NCI-H510A treated with DMSO at 0.1 percent for 48 hours (cell line): ENCODE measurements at places on chromosomes 6 and 20.

DNA sequence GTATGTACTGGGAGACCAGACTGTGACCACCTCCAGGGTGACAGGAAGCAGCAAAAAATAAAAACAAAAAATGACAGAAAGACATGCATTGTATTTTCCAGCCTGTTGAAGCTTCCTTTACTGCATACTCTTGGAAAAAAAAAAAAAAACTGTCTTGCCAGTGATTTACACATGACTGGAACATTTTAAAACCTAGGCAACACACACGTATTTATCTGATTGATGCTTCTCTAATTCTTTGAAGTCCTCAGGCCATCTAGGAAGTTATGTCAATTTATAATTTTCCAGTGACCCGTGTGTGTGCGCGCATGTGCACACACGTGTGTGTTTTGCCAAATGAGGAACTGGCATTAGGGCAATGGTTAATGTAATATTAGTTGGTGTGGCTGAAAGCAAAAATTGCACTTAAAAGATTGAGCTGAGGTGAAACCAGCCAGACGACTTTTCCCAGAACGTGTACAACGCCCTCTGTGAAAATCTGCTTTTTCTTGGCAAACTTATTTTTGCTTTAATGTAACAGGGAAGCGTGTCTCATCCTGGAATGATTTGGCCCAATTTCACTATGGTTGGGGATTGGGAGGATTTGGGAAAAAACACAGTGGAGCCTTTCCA is 315.2 kb downstream of the TFAP2A start:
- DNase-seq: no peak

DNA sequence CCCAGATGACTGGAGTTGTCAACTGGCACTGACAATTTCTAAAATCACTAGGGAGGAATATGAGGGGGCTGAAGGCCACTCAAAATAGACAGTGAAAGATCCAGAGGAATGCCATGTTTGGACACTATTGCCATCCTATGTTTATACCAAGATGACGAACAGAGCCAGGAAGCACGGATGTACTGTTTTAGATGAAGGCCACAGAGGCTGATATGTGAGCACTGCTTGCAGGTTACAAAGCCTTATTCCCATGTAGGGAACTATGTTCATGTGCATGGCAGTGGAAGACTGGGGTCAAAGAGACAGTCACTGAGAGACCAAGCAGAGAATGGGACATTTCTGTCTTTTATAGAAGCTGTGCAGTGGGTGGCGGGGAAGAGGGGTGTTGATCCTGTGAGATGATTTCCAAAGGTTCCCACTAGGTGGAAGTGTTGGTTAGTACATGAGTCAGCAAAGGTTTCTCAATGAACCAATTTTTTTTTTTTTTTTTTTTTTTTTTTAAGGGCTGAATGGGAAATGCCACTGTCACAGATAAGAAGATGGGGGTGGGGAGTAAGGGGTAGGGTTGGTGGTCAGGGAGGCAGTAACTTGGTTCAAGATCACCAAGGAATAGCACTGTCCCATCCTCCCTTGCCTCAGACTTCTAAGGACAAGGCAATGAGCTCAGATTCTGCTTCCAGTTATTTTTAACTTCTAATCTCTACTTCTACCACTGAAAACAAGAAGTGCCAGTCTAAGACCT is 46.7 kb upstream of the MOCS1 start:
- DNase-seq: peak; percentile 65

- no peak for DNase-seq
Measured at GRCh38 chr6:58198301-58198700, 880.9 kb downstream of the PRIM2 start.

- DNase-seq: no peak
Measured at GRCh38 chr6:114810468-114810867, 467.6 kb upstream of the HS3ST5 start.

DNA sequence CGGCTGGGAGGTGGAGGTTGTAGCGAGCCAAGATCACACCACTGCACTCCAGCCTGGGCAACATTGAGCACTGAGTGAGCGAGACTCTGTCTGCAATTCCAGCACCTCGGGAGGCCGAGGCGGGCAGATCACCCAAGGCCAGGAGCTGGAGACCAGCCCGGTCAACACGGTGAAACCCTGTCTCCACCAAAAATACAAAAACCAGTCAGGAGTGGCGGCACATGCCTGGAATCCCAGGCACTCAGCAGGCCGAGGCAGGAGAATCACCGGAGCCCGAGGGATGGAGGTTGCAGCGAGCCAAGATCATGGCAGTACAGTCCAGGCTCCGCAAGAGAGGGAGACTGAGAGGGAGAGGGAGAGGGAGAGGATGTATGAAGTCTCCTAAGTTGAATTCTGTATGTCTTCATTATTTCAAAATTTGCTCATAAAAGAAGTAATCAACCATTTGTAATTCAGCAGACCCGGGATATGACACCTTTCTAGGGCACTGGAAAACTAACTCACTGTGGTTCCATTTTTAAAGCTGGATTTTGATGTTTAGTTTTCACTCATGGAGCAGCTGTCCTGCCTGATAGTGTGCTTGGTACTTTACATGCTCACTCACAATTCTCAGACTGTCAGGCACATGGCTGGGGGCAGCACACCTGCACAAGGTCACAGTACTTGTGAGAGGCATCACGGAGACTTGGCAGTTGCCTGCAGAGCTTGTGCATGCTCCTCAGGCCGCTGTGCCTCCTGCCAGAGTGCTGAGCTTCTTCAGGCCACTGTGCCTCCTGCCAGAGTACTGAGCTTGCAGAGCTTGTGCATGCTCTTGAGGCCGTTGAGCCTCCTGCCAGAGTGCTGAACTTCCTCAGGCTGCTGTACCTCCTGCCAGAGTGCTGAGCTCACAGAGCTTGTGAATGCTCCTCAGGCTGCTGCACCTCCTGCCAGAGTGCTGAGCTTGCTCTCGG is 106.2 kb downstream of the ERMARD start:
- DNase-seq: no peak

GRCh38 chr20:57167971-57168701 is 98.3 kb downstream of the BMP7 start:
- DNase-seq: no peak

GRCh38 chr6:164967102-164967501 is 342.3 kb downstream of the C6orf118 start:
- DNase-seq: no peak

DNA sequence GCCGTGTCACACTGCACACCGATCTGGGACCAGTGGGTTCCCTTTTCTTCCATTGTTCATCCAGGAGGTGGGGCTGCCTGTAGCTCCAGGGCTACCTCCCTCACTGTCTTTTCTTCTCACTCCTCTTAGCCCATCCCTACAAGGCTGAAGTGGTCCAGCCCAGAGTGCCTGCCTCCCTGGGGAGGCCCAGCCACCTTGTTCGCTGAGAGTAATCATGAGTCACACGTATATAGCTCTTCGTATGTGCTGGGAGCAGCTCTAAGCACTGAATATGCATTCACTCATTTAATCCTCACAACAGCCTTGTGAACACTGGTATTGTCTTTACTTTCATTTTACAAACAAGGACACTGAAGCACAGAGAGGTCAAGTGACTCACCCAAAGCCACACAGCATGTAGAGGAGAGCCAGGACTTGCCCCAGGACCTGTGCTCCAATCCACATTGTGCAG is 14.7 kb upstream of the CCDC167 start:
- no peak for DNase-seq

GRCh38 chr6:116662202-116662601 is 6.4 kb downstream of the ZUP1 start:
- DNase-seq: no peak

DNA sequence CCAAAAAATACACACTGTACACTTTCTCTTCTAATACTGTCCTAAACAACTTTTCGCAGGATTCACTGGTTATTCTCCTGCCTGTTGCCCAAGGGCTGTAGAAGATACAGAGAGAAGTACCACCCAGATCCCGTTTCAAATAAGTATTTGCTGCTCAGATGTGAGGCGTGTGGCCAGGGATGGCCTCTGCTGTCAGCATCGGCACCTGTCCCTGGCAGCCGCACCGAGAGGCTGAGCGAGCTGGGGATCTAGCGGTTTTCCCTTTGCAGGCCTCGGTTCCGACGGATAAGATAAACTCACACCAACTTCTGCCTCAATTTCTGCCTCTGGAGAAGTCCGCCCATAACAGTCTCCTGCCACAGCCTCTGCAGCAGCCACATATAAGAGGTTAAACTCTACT is 685.2 kb upstream of the AGPAT4 start:
- DNase-seq: no peak

DNA sequence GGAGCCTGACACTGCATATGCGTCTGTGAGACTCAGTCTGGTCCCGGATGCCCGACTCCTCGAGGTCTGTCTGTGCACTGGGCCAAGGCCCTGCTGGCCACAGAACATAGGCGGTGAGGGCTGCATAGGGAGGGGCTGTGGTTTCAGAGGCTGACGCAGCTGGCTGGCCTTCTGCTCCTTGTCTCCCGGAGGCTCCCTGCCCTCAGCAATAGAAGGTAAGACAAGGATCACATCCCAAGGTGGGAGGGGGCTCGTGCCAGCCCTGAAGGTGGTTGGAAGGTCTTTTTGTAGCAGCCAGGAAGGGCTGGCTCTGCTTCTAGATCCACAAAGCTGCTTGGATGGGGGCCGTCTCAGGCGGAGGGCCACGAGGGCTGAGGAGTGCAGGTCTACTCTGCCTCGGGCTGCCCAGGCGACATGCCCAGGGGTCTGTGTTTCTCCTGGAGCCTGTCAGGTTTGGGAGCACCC is 239.8 kb upstream of the SULF2 start:
- no peak for DNase-seq

DNA sequence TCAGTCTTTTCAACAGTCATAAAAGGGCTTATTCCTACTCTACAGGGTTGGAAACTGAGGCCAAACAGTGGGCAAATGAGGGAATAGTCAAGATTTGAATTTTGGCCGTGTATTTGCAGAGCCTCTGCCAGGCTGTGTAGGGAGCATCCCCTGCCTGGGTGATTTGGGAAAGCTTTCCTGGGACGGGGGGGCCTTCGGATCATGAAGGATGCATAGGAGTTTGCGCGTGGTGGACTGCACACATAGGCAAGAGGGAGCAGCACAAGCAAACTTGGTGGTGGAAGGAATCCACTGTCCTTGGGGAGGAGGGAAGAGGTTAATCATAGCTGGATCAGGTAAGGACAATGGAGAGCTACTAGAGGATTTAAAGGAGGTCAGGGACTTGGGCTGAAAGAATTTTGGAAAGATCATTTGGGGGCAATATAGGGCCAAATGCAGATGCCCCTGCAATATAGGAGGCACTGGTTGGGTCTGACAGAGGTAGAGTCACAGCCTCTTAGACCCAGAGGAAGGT is 2.5 kb downstream of the PTPRA start:
- DNase-seq: no peak

GRCh38 chr20:6212903-6213302 is 90.1 kb upstream of the FERMT1 start:
- no peak for DNase-seq

DNA sequence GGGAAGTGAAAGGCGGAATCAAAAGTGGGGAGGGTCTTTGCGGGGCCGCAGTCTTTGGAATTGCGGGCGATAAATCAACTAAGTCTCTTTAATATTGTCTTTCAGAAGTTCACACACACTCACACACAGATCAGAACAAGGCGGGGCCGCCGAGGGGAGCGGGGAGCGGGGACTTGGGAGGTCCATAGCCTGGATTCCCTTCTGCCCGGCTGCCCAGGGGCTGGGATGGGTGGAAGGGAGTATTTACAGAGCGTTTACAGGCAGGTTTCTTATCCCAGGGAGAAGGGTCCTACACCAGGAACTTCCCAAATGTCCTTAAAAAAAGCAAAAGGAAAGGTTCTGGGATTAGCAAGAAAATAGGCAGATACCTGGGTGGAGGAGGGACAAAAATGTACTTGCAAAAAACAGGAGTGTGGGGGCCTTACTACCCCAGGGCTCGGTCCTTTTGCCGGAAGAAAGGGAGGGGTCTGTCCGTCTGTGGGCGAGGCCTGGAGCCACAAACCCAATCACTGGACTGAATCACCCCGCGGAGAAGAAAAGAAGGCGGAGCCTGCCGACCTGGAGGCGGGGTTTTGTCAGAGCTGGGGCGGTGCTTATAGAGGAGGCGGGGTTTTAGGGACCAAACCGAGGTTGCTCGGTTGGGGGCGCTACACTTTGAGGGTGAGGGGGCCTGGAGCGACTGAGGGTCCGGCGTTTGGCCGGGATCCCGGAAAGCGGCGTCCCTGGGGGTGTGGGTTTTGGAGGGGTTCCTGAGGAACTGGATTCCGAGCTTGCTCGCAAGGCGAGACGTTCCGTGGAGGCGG is 3.2 kb downstream of the PRRT1 start:
- no peak for DNase-seq

DNA sequence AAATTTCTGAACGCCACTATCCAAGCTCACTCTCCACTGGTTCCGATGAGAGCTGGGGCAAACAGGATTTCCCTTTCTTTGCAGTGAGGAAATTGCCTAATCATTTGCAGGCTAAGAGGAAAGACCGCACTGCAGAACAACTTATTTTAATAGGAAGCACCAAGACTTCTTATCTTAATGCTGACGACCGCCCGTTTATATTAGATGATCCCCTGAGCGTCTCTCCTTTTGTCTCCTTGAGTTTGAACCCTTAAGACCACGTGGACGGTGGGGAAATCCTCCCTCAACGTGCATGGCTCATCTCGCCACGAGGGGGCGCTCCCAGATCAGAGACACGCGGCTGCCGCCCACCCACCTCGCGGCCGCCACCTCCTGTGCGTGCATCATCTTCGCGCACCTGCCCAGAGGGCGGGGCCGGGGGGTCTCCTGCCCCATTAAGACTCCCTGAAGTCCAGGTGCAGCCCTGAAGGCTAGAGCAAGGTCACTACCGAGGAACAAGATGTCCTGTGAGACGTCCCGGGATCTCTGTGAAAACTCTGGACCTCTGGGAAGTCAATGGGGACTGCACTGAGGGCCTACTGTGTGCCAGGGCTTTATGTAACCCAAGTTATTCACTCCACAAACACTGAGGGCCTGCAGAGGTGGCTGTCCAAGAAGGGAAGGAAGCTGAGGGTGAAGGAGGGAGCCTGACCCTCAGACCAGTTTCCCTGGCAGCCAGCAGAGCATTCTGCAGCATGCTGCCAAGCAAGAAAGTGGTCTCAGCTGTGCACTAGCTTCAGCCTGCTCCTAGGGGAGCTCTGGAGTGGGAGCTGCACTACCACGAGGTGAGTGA is 28.1 kb downstream of the PDYN start:
- DNase-seq: no peak

DNA sequence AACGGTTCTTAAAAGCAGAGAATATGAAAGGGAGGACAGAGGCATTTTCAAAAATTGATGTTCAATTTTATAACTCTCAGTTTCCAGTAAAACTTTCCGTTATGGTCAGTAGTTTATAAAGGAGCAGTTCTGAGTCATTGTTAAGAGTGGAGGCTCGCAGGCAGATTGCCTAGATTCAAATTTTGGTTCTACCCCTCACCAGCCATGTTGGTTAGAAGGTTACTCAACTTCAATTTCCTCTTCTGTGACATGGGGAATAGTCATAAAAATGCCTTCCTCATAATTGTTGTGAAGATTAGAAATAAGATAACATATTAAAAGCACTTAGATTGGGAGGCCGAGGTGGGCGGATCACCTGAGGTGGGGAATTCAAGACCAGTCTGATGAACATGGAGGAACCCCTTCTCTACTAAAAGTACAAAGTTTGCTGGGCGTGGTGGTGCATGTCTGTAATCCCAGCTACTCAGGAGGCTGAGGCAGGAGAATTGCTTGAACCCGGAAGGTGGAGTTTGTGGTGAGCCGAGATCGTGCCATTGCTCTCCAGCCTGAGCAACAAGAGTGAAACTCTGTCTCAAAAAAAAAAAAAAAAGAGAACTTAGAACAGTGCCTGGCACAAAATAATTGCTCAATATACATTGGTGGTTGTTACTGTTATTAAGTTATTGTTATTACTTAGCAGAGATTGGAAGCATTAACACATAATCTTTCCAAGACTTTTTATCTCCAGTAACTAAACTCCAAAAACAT is 348.9 kb downstream of the NRN1 start:
- DNase-seq: no peak

GRCh38 chr20:42319252-42320013 is 701.3 kb upstream of the CHD6 start:
- no peak for DNase-seq
